ENCODE measurements at places on chromosomes 3 and 15.

- no peak for DNase-seq
Observed at GRCh38 chr3:98182196-98182595, 15.7 kb downstream of the OR5H15 start.

- no peak for DNase-seq
Observed at GRCh38 chr3:102059145-102059943, 210.0 kb downstream of the NFKBIZ start.

DNA sequence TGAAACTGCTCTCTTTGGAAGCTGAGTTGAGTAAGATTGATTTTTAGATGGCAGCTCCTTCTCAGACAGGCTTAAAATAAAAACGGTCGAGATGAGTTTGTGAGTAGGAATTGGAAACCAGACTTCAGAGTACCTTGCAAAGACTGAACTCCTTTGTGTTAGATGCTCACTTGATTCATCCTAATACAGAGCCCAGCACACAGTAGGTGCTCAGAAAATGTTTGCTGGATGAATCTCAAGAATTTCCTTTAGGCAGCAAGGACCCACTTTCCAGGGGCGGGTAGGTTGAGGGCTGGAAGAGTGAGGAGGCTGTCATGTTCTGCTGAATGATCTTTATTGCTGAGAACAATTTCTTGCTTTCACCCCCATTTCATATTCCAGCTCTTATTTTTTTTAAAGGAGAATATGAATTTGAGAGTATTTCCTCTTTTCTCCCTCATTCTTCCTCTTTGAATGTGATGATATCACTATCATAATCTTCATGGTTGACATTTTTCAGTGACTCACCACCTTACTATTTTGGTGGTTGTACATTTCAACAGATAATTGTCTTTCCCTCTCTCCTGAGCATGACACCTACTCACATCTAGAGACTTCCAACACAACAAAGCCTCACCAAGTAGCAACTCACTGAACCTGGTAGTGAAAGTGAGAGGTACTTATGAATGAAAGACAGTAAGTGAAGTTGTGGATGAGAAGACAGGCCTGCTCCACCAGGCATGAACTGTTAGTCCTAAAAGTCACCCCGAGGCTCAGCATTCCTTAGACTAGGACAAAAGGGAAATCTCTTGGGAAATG lies 113.3 kb downstream of the PDCD6IP start:
- DNase-seq: no peak

GRCh38 chr3:78665776-78666469 lies 1101.9 kb downstream of the ROBO1 start:
- DNase-seq: no peak

GRCh38 chr15:59434481-59434880 lies 3.5 kb upstream of the FAM81A start:
- DNase-seq: no peak

DNA sequence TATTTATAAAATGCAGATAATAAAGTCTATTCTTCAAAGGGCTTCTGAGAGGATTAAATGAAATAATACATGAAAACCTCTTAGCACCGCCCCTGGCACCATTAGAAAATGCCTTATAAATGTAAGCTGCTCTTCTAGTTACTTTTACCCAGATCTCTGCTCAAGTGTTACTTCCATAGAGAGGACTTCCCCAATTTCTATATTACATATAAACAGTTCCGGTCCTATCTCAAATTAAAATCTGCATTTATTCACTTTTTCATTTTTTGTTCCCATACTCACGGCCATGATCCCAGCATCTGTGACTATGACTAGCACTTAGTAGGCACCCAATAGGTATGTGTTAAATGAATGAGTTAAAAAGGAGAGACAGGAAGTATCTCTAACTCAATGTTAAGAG lies 890.9 kb upstream of the CFAP20DC start:
- no peak for DNase-seq

DNA sequence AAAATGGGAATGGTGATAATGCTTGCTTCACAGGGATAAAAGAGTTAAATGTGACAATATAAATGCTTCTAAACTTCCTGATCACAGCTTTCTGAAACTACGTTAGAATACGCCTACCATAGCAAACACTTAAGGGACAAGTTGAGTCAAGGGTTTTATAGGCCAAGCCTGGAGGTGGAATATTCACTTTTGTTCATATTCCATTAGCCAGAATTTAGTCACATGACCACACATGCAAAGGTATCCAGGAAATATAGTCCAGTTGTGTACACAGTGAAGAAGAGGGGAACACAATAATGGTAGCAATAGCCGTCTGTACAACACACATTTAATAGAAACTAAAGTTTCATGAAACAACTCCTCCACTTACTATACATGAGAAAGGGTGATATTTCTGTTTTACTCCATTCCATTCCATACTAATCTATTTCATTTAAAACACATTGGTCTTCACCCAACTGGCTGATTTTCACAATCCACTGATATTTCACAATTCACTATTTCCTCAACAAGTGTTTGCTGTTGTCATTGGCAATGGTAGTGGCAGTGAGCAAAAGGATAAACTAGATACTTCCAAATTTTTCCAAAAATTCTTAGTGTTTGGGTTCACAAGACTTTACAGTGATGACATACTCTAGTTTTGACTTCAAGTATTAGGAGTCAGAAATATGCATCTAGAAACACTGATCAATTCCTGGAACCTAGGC lies 270.9 kb downstream of the ERC2 start:
- no peak for DNase-seq

DNA sequence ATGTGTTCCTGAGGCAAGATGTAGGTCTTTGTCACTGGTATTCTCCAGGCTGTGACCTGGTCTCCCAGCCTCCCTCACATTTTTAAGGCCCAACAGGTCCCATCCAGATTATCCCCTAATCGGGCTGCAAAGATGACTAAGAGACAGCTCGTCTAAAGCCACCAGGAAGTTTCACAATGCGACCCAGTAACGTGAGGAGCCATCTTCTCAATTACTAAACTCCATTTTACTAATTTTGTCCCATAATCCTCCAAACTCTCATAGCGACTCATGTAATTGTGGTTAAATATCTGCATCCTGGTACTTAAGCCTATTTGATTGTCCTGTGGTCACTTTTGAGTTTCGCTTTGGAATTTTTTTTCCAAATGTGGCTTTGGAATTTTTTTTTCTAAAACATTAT lies 8.7 kb upstream of the PLA2G4F start:
- DNase-seq: no peak
